ENCODE measurements at places on chromosomes 12 and 14. TPM values are rescaled to one million over a fixed set of nuclear protein-coding genes. Genes with fewer than 3 reads are reported as not detected.
A peak's percentile ranks its signal among the peaks of the same experiment; 100 is the strongest.

Gene IL31
- not detected for polyA plus RNA-seq

Gene KLC1
- polyA plus RNA-seq = 165 TPM

Gene KRT82
- not detected for polyA plus RNA-seq

Gene EIF2S3B
- 0.56 TPM for polyA plus RNA-seq

Gene RPS6KL1
- 5.6 TPM for polyA plus RNA-seq

Gene FIGNL2
- 1.1 TPM for polyA plus RNA-seq

Gene KRT71
- polyA plus RNA-seq = not detected

Gene GPR135
- polyA plus RNA-seq = 0.47 TPM

Gene AKAP5
- polyA plus RNA-seq = 1.0 TPM

Gene TMEM119
- polyA plus RNA-seq = 0.06 TPM

Gene KRT79
- not detected for polyA plus RNA-seq

Gene G2E3
- polyA plus RNA-seq = 113 TPM

GRCh38 chr14:102568115-102568614 is 24.3 kb upstream of the RCOR1 start:
- DNase-seq = peak; percentile 83

GRCh38 chr12:45273717-45274271 is 57.9 kb downstream of the ANO6 start:
- DNase-seq = no peak

GRCh38 chr14:62347562-62348011 is 585.4 kb downstream of the SNAPC1 start:
- DNase-seq = no peak

- DNase-seq = no peak
Observed at GRCh38 chr12:114920771-114921554, 237.0 kb upstream of the TBX3 start.

- DNase-seq = no peak
Observed at GRCh38 chr12:12520273-12520672, 42.4 kb downstream of the DUSP16 start.

- DNase-seq = no peak
Observed at GRCh38 chr12:107221913-107222312, 128.6 kb upstream of the CRY1 start.

DNA sequence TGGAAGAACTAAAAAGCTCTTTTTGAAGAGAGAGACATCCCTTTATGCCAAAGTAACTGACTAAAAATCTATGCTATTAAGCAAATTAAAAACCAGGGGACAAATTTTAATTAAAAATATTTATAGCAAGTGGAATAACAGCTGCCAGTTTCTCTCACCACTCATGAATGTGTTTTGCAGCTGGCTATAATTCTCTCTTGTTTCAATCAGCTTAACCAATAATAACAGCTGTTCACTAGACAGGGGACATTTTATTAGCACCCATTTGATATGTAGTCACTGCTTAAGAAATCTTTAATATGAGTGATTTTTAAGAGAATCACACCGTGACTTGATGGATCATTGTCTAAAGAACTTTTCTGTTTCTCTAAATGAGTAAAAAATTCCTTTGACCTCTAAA is 34.2 kb upstream of the KRR1 start:
- no peak for DNase-seq

GRCh38 chr14:105117257-105117646 is 51.3 kb downstream of the JAG2 start:
- DNase-seq = no peak

DNA sequence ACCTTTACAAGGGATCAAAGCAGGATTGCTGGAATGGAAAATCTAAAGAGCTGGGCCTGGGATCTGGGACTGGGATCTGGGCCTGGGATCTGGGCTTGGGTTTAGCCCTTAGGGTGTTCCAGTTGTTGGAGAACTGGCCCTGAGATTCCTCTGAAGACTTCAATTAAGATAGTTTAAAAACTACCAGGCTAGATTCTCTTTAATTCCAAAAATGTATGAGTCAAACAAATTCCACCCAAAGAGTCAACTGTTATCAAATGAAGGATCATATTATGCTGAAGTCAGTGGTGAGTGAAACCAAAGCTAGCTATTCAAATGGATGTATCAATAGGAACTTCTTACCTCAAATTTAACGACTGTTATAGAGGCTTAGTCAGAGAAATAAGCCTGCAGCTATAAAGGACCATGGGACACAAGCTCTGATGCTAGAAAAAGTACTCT is 40.5 kb downstream of the LIMA1 start:
- DNase-seq = no peak

DNA sequence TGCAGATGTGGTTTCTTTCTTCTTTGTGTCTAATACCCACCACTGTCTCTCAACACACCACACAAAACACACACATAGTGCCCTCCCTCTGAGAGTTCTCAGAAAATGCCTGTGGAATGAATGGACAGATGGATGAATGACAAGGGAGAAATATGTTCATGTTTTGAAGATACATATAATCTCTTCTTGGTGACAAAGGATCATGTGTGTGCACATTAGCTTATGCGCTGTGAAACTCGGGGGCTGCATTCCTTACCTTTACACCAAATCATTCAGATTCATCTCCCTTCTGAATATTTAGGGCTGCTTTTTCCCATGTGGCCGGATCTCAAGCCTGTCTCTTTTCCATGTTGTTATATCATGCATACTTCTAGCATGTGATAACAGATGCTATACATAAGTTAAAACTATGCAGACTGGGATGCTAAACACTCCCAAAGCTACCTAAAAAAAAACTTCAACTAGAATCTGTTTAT is 111.4 kb downstream of the EPS8 start:
- DNase-seq = no peak

- peak; percentile 88 for DNase-seq
Observed at GRCh38 chr14:63852817-63853731, at the start of gene SYNE2. SYNE2 (plus strand) TSS chr14:63853004; CDS start chr14:63909149, 56,145 bp downstream.

- DNase-seq = no peak
Observed at GRCh38 chr14:76742966-76743365, 18.3 kb upstream of the VASH1 start.

DNA sequence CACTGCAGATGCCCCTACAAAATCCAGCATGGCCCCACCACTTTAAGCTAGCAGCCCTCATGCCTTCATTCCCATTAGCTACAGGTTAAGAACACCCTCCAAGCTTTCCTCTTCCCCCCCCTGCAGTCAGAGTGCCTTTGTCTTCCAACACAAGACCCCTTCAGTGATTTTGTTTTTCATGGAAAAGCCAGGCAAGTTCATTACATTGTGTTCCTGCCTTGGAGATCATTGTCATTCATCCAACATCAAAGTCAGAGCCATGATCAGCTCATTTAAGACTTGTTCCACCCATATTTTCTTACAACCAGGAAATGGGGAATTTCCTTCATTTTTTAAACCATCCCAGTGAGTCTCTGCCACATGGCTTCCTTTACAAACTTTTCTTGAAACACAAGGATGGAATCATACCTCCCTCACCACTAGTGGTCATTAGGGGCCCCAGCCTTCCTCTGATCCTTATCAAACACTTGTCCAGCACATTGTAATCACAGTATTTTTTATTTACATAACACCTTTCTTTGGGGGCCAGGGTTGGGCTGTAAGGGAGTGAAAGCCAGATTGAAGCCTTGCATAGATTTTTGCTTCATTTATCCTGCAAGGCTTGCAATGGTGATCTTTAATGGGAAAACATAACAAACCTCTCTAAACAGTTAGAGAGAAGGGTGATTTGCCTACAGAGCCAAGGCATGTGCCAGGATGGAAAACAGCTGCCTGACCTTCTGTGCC is 765.3 kb downstream of the MED13L start:
- DNase-seq = peak; percentile 12

GRCh38 chr14:89956661-89957009 is 908 bp downstream of the TDP1 start:
- DNase-seq = no peak

DNA sequence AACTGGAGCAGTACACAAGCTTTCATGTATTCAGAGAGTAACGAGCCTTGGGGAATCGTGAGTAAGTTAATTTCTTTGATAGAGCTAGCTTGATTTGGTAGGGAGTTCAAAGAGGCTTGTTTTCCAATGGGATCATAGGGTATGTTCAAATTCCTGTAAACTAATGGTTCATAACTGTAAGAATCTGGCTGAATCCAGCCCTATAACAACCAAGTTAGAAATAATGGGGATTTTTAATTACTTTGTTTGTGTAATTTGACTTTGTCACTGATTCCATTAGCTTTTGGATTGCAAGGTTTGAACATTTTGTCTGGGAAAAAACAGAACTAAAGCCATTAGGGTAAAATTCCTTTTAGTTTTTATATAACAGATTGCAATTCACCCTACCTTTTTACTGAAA is 94.0 kb downstream of the WNK1 start:
- no peak for DNase-seq

GRCh38 chr12:6539314-6539682 is 5.0 kb downstream of the GAPDH start:
- DNase-seq = no peak

- DNase-seq = no peak
Observed at GRCh38 chr14:35419429-35419841, 14.9 kb upstream of the NFKBIA start.

DNA sequence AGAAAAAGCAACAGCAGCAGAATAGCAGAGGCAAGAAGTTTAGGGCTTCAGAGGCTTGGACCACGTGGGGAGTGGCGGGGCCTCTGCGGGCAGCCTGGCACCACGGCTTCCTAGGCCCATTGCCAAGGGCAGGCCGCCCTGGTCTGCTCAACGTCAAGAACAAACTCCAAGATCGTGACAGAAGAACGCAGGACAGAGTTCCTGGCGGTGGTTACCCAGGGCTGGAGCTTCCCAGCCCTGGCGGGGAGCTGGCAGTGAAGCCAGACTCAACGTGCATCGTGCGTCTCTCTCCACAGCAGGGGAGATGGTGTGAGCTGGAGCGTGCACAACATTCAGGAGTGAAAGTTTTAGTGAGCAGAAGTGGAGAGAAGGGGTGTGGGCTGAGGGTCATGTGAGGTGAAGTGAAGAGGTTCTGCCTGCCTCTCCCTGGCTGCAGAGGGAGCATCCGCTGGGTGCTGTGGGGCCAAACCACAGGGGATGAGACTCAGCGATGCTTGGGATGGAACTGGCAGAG is 13.9 kb upstream of the CACNA2D4 start:
- DNase-seq = no peak

DNA sequence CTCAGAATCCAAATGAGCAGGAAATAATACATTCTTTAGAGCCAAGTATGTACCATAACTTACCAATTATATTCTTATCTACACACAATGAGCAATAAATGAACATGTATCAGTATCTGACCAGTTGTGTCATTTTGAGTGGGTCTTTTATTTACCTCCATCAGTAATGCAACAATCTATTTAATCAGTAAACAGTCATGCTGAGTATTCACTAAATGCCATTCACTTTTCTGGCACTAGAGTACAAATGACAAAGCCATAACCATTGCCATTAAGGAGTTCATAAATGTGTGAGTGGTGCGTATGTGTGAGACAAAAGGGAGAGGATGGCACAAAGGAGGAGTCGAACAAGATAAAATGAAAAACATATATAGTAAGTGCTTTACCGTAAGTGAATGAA is 1.5 kb upstream of the STRAP start:
- no peak for DNase-seq

DNA sequence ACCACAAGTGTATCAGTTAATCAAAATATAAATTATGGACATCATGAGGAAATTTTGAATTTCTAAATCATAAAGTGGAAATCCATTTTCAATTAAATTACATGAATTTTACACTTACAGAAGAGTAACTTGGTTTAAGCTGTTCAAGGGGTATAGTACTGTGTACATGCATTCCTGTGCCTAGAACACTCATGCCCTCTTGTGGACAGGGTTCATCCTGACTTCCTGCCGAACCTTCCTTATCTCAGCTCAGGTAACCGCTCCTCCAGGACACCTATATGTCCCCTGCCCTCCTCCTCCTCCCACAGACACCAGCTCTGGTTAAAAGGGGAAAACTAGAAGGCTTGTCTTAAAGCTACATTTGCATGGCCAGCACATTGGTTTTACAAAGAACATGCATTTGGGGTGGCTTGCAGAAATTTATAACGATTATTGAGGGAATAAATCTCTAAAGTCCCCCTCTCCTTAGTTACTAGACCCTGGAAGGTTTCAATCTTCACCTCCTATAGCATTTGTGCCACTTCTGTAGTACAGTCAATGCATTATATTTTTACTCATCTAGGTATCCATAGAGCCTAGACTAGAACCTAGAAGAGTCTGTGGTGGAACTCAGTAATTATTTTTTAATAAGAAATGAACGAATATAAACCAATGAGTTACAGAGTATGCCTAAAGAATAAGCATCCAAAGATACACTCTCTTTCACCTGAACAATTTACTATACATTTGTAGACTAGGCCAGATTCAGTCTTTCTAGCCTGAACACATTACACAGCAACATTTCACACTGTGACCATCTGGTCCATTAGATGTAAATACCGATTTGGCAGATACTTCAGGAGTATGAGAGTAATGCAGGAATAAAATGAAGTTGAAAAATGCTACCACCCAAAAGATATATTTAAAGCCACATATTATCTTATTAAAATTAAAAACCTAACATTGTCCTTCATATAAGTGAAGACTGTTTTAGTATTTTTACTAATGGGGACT is 345.6 kb downstream of the PAWR start:
- DNase-seq = peak; percentile 85

- no peak for DNase-seq
Observed at GRCh38 chr12:3101309-3102024, 24.3 kb downstream of the TSPAN9 start.

GRCh38 chr14:53055003-53055402 is 98.1 kb downstream of the DDHD1 start:
- peak; percentile 73 for DNase-seq

GRCh38 chr14:89848165-89848564 is 106.4 kb downstream of the EFCAB11 start:
- peak; percentile 19 for DNase-seq

- no peak for DNase-seq
Observed at GRCh38 chr12:67720351-67720856, 71.9 kb downstream of the DYRK2 start.

GRCh38 chr14:68819260-68819691 is 26.4 kb upstream of the ZFP36L1 start:
- DNase-seq = peak; percentile 71

- DNase-seq = no peak
Observed at GRCh38 chr12:107302649-107303341, 209.4 kb upstream of the CRY1 start.
